ENCODE measurements at places on chromosomes 12 and 14. TPM values are rescaled to one million over a fixed set of nuclear protein-coding genes. Genes with fewer than 3 reads are reported as not detected.
A peak's percentile ranks its signal among the peaks of the same experiment; 100 is the strongest.

Gene ZNF664
- 36.3 TPM for total RNA-seq

DNA sequence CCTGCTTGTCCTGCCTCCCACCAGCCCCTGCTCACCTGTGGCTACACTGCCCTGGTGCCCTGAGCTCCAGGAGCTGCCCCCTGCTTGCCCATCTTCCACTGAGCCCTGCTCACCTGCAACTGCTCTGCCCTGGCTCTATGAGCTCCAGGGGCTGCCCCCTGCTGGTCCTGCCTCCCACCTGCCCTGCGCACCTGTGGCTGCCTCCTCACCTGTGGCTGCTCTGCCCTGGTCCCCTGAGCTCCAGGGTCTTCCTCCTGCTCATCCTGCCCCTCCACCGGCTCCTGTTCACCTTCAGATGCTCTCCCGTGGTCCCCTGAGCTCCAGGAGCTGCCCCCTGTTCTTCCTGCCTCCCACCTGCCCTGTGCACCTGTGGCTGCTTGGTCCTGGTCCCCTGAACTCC lies 247.6 kb downstream of the TMEM121 start:
- DNase-seq, result no peak

Gene KRT75
- not detected for total RNA-seq

GRCh38 chr12:43578782-43579181 lies 26.8 kb upstream of the ADAMTS20 start:
- DNase-seq, result peak; percentile 40

Gene STAB2
- total RNA-seq, result not detected

- DNase-seq, result peak; percentile 79
Measured at GRCh38 chr12:79174626-79175025, 310.1 kb downstream of the SYT1 start.

DNA sequence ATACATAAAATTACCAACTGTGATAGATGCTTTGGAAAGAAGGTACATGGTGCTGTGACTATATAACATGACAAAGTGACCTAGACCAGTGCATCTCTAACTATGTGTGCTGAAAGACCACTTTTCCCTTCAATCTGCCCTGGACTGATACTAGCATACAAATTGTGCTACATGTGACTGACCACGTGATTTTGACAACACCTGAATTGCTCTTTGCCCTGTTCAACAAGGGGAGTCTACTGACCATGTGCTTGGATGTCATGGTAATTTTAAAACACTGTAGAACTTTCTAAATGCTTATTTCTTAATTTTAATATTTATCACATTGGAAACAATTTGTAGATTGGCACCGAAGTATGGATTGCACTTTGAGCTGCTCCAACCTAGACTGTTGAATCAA lies 142.4 kb downstream of the CAND1 start:
- no peak for DNase-seq

Gene RNASE1
- total RNA-seq, result not detected

DNA sequence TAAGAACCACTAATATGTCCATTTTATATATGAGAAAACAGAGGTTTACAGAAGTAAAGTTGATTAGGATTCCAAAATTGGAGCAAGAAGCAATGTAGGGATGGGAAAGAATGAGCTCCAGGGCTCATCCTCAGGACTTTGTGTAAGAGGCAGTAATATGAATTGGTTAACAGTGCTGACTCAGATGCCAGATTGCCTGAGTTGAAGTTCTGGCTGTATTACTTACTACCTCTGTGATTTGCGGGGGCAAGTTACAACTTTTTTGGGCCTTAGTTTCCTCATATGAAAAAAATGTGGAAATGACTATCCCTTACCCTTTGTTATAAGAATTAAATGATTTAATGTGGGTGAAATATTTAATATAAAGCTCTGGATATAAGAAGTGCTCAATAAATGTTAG lies 35.1 kb upstream of the PPP2R5E start:
- peak; percentile 26 for DNase-seq

- no peak for DNase-seq
Measured at GRCh38 chr12:113466454-113467141, 5.1 kb downstream of the LHX5 start.

DNA sequence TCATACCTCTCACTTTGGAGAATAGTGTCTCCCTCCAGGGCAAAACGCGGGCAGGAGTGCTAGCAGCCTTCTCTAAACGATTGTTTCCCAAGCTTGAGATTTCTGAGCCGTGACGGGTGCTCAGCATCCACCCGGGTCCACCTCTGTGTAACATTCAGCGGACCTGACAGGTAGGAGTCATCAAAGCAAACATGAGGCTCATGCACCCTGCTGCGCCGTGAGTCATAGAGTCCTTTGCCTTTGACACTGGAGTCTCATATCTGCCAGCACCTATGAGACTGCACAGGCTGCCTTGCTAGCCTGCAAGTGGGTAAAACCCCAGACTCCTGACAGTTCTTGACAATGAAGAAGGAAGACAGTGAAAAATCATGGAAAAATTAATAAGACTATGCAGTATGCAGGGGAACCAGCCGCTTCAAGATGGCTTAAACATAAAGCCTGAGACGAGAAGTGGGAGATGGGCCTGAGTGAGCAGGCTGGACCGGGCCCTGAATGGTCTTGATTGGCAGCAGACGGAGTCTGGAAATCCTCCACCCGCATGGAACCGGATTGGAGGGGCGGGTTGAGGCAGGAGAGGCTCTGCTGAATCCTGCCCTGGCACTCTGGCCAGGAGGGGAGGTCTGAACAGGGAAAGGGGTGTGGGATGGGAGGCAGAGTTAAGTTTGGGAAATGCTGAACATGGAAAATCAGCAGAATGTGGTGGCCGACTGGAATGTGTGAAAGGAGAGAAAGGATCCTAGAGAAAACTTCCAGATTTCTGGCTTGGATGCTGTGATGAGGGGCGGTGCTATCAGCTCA lies 54.2 kb downstream of the LGMN start:
- DNase-seq, result peak; percentile 13

- no peak for DNase-seq
Measured at GRCh38 chr12:68139941-68140340, 19.6 kb downstream of the IFNG start.

- DNase-seq, result no peak
Measured at GRCh38 chr12:21672146-21672545, 14.5 kb upstream of the LDHB start.

Gene TMEM233
- not detected for total RNA-seq
